Activated T-helper 1 cell treated with anti-CD3 and anti-CD28 coated beads, Interleukin-12 subunit alpha, Interleukin-12 subunit beta, Interleukin-2, Interleukin-4 antibody, amounts not matched to agents 30 ng/mL and 10 ng/mL and 1 ng/mL, durations not matched to agents 14 hours and 24 hours and 36 hours (primary cell): ENCODE measurements at places on chromosomes 1 and 21. TPM values are rescaled to one million over a fixed set of nuclear protein-coding genes. Genes with fewer than 3 reads are reported as not detected.

TMEM82 gene
- not detected in 2 replicates for total RNA-seq

BEST4 gene
- 0.47 and 0.54 TPM in 2 replicates for total RNA-seq

CFAP57 gene
- not detected in 2 replicates for total RNA-seq

DNA sequence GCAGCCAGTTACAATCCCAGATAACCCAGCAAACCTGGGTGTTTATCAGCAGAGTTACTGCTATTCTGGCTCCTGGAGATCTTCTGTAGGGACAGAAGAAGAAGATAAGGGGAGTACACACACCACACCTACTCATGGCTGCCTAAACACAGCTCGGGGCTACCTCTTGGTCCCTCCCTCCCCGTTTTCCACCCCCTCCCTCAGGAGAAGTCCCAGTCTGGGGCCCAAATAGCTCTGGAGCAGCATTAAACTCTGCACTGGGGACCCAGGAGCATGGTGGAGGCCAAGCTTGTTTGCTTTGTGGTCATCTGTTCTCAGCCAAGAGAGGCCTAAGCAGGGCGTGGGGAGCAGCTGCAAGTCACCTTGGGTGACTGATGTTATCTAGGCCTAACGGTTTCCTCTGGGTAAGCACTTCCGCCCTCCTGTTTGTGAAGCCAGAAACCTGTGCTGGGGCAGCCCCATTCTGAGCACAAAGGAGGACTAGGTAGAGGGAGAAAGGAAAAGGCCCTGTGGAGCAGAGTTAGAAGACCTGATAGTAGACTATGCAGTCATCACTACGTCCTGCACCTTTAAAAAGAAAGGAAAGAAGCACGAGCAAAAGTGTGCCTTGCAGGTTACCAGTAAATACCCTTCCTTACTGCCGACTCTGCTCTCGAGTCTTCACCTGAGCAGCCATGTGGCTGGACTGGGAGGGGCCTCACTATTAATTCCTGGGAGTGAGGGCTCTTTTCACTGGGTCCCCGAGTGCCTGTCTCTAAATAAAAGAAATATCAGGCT lies 2.0 kb upstream of the RCSD1 start:
- peaks cover 26% of the 10 kb centered on the region for H3K36me3 ChIP-seq
- no peaks in the 10 kb centered on the region for H3K27me3 ChIP-seq
- peak overlapping the region; percentile 89 for H3K27ac ChIP-seq
- peaks cover 70% of the 10 kb centered on the region for H3K4me1 ChIP-seq
- DNase-seq = peak; percentile 82
- H3K4me3 ChIP-seq = peak overlapping the region; percentile 85

- peaks cover 70% of the 10 kb centered on the region for H3K4me1 ChIP-seq
- peaks cover 30% of the 10 kb centered on the region for H3K36me3 ChIP-seq
- peak within 1 kb of the TSS; percentile 97 for H3K4me3 ChIP-seq
- H3K27ac ChIP-seq = peak within 1 kb of the TSS; percentile 99
Measured at GRCh38 chr1:40040511-40041465, at the start of gene CAP1. Gene CAP1, plus strand, starts transcription at chr1:40040729. Its CDS starts 18,618 bp downstream, at chr1:40059347.

DNA sequence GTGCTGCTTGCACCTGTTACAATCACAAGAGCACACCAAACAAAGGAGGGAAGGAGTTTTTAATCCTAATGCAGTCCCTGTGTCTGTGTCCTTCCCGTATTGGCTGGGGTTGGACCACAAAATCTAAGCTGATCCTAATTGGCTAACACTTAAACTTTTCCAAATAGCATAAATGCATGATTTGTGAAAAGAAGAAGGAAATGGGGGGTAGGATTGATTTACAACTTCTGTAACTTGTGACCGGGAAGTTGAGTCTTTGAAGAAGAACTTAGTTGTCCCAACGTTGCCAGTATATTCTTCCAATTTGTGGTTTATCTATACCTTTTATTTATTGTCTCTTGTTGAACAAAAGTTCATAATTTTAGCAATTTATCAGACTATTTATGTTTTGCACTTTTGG lies 11.8 kb upstream of the IPP start:
- H3K27me3 ChIP-seq = peaks cover 13% of the 10 kb centered on the region
- H3K4me1 ChIP-seq = no peaks in the 10 kb centered on the region
- no peaks in the 10 kb centered on the region for H3K36me3 ChIP-seq
- H3K4me3 ChIP-seq = no peak overlapping the region
- no peak for DNase-seq
- H3K27ac ChIP-seq = no peak overlapping the region

- no peaks in the 10 kb centered on the region for H3K27me3 ChIP-seq
- H3K36me3 ChIP-seq = no peaks in the 10 kb centered on the region
- H3K4me1 ChIP-seq = no peaks in the 10 kb centered on the region
- no peak overlapping the region for H3K27ac ChIP-seq
- H3K4me3 ChIP-seq = no peak overlapping the region
Measured at GRCh38 chr1:119101563-119101962, 38.9 kb downstream of the WARS2 start.

DNA sequence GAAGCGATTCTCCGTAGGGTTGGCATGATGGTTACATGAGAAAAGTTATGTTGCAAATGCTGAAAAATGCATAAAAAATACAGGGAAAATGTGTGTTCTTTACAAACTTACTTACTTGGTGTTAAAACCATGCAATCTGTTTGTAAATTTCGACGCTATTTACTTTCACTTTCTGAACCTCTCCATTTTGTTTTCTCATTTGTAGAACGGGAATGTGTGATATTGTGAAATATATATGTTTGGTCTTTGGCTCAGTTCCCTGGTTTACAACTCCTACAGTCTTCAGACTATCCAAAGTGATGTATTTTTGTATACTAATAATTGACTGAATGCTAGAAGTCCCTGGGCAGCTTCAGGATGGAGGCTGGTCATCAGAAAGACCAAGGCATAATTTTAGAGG lies 982.3 kb downstream of the ADGRL2 start:
- no peaks in the 10 kb centered on the region for H3K27me3 ChIP-seq
- no peaks in the 10 kb centered on the region for H3K36me3 ChIP-seq
- H3K27ac ChIP-seq = no peak overlapping the region
- H3K4me3 ChIP-seq = no peak overlapping the region

DNA sequence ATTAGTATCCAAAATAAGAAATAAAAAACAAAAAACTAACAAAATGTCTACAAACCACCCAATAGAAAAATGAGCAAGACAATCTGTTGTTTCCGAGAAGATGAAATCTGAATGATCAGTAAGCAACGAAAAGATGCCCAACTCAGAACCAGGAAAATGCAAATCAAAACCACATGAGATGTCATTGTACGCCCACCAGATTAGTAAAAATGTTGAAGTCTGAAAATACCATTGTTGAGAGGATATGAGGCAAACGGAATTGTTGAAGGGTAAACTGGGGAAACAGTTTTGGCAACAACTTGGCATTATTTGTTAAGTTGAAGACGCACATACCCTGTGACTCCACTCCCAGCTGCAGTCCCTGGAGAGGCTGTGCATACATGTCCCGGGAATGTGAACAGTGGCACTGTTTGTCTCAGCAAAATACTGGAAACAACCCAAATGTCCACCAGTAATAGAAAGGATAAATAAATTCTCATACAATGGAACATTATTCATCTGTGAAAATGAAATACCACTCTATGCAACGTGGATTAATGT lies 10.6 kb downstream of the ZBTB17 start:
- DNase-seq = no peak
- no peaks in the 10 kb centered on the region for H3K27me3 ChIP-seq
- H3K4me1 ChIP-seq = peaks cover 77% of the 10 kb centered on the region
- H3K36me3 ChIP-seq = peaks cover 41% of the 10 kb centered on the region

FASLG gene
- total RNA-seq = 113 and 114 TPM in 2 replicates

- DNase-seq = no peak
- H3K27ac ChIP-seq = no peak overlapping the region
- peaks cover 10% of the 10 kb centered on the region for H3K36me3 ChIP-seq
- H3K4me3 ChIP-seq = no peak overlapping the region
- peaks cover 15% of the 10 kb centered on the region for H3K4me1 ChIP-seq
Measured at GRCh38 chr1:88698140-88698539, 14.1 kb downstream of the PKN2 start.

DNA sequence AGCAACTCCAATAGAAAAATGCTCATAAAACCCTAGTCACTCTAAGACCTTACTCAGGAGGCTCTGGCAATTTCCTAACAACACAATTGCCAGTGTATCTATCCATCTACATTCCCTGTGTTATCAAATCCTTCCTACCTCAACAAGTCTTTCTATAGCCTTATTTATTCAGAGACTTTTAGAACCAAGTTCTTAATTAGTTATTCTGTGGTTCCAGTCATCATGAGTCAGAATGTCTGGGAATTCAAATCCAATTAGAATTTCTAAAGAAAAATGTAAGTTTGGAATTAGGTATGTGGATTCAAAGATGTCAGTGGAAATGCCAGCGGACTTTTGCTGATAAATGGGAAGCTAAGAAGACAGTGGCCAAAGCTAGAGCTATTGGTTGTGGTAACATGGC lies 302.6 kb upstream of the C1orf87 start:
- H3K27me3 ChIP-seq = no peaks in the 10 kb centered on the region
- H3K4me3 ChIP-seq = no peak overlapping the region
- DNase-seq = no peak
- H3K27ac ChIP-seq = no peak overlapping the region

ENO1 gene
- 3,370 and 3,388 TPM in 2 replicates for total RNA-seq

GRCh38 chr1:77605246-77606026 lies 77.0 kb downstream of the ZZZ3 start:
- H3K36me3 ChIP-seq = peaks cover 43% of the 10 kb centered on the region
- H3K4me3 ChIP-seq = no peak overlapping the region
- H3K27ac ChIP-seq = no peak overlapping the region

- H3K36me3 ChIP-seq = peaks cover 17% of the 10 kb centered on the region
- no peak for DNase-seq
- H3K27me3 ChIP-seq = peaks cover 7% of the 10 kb centered on the region
- H3K4me1 ChIP-seq = peaks cover 16% of the 10 kb centered on the region
- H3K27ac ChIP-seq = no peak overlapping the region
- no peak overlapping the region for H3K4me3 ChIP-seq
Measured at GRCh38 chr1:184900507-184900906, 73.8 kb downstream of the NIBAN1 start.

DNA sequence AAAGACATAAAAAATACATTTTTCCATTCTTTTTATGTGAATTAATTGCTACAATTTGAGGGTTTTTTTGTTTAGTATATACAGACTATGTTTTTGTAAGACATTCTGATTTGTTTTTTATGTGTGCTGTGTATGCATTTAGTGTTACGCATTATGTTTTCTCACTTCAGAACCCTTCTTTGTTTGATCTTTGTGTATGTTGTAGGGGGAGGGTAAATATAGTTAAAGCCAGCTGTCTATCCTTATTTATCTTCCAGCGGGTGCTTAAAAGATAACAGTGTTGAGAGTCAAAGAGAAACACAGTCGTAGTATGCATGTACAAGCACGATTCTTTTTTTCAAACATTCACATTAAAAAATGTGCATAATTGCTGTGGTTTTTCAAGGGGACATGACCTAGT lies 97.5 kb upstream of the KIAA1614 start:
- H3K27me3 ChIP-seq = no peaks in the 10 kb centered on the region
- no peak for DNase-seq
- no peak overlapping the region for H3K27ac ChIP-seq
- H3K36me3 ChIP-seq = peaks cover 12% of the 10 kb centered on the region
- H3K4me3 ChIP-seq = no peak overlapping the region
- peaks cover 6% of the 10 kb centered on the region for H3K4me1 ChIP-seq

UMODL1 gene
- total RNA-seq = not detected in 2 replicates

GBP7 gene
- not detected in 2 replicates for total RNA-seq
